ENCODE measurements at places on chromosomes 7 and 10.

GRCh38 chr10:133481086-133481643 is 27.4 kb downstream of the SCART1 start:
- no peak for DNase-seq

- no peak for DNase-seq
Measured at GRCh38 chr10:50471583-50471975, 152.2 kb downstream of the SGMS1 start.

- no peak for DNase-seq
Measured at GRCh38 chr7:31371621-31372020, 31.1 kb upstream of the NEUROD6 start.

- no peak for DNase-seq
Measured at GRCh38 chr10:86580521-86580891, 58.9 kb upstream of the WAPL start.

DNA sequence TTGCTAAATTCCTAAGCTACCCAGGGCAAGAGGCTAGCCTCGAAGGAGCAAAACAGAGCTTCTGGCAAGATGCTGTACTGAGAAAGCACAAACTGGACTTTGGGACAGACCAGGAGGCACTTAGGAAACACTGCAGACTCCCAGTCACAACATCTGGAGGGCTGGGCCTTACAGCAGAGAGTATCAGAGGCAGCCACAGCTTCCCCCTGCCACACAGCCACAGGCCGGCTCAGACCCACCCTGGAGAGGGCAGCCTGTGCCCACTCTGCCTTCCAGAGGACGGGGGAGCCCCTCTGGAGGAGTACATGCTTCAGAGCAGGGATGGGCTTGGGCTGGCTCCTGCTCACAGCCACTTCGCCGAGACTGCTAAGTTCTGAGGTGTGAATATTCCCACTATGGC is 17.4 kb downstream of the ESYT2 start:
- no peak for DNase-seq

All from CD4-positive, alpha-beta T cell treated with Interleukin-6 at 100 ng/mL for 8 hours (primary cell).